ENCODE measurements at places on chromosomes 7 and 10. TPM values are rescaled to one million over a fixed set of nuclear protein-coding genes. Genes with fewer than 3 reads are reported as not detected.
A peak's percentile ranks its signal among the peaks of the same experiment; 100 is the strongest.

- H3K4me3 ChIP-seq = no peak overlapping the region
- no peak overlapping the region for H3K27ac ChIP-seq
- peak; percentile 10 for DNase-seq
- peaks cover 16% of the 10 kb centered on the region for H3K4me1 ChIP-seq
These were observed 70.0 kb upstream of the CYP26C1 start for GRCh38 chr10:92990615-92991014.

- DNase-seq = no peak
- peaks cover 2% of the 10 kb centered on the region for H3K4me1 ChIP-seq
- peaks cover 20% of the 10 kb centered on the region for H3K27me3 ChIP-seq
- no peak overlapping the region for H3K27ac ChIP-seq
These were observed 95.3 kb downstream of the SEM1 start for GRCh38 chr7:96614154-96614867.

- no peaks in the 10 kb centered on the region for H3K27me3 ChIP-seq
- no peak for DNase-seq
- no peak overlapping the region for H3K4me3 ChIP-seq
- no peak overlapping the region for H3K27ac ChIP-seq
- H3K36me3 ChIP-seq = no peaks in the 10 kb centered on the region
These were observed 49.4 kb upstream of the CTBP2 start for GRCh38 chr10:125209591-125210355.

Gene BTAF1
- 47.3 TPM for total RNA-seq

All from activated CD4-positive, alpha-beta T cell treated with anti-CD3 and anti-CD28 coated beads, Interleukin-2, amount 10 ng/mL, durations not matched to agents 7 days and 5 days (primary cell).